Stimulated activated CD4-positive, alpha-beta T cell treated with anti-CD3 and anti-CD28 coated beads, Interleukin-1b, Interleukin-23, amount 100 ng/mL, for 4 hours (primary cell): ENCODE measurements at places on chromosomes 16 and 17.

DNA sequence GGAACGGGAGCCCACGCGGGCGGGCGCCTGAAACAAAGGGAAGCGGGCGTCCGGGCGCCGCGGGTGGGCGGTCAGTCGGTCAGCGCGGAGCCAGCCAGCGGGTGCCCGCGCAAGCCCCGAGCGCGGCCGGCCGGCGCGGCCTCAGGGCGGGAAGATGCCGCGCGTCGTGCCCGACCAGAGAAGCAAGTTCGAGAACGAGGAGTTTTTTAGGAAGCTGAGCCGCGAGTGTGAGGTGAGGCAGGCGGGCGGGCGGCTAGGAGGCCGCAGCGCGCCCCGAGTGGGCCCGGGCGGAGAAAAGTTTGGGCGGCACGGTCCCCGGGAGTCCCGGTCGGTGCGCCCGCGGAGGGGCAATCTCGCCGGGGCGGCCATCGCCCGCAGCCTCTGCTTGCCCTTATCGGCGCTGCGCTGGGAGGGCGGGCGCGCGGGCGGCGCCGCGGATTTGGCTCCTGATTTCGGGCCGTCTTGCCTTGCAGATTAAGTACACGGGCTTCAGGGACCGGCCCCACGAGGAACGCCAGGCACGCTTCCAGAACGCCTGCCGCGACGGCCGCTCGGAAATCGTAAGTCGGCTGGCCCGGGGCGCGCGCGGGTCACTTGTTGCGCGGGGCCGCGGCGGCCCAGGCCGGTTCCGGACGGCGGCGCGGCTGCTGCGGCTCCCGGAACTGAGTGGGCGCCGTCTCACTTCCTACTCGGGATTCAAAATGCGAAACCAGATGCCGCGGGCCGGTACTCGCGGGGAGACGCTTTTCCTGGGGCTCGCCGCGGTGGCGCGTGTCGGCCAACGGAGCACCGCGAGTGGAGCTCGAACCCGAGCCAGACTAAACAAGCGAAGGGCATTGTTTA, 526 bp downstream of the CBFB start:
- DNase-seq, result peak; percentile 34

DNA sequence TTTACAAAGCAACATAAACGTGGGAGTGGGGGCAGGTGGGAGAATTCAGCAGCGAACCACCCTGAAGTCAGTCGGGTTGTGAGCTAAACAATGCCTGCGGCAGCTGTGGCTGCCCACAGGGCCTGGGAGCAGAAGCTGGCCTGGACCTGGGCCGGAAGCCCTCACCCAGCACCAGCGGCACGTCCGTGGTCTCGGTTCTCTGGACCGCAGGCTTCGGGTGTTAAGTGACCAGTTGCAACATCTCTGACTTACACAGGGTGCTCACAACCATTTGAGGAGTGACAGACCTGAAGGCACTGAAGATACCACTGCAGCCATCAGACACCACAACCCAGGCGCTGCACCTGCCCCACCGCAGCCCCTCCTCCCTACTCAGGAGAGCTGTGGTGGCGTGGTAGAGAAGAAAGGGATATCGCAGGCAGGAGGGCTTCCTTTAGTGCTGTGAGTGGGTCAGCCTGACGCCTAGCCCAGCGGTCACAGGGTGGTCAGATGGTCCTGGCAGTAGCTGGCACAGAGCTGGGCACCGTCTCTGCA, 33.8 kb downstream of the CBFA2T3 start:
- no peak for DNase-seq

GRCh38 chr16:71230122-71230845, at the start of gene HYDIN:
Gene HYDIN, minus strand, starts transcription at chr16:71230722. Its CDS starts 43,827 bp downstream, at chr16:71186895.
- DNase-seq, result no peak

GRCh38 chr17:75774991-75775668, 9.5 kb upstream of the UNK start:
- no peak for DNase-seq

- no peak for DNase-seq
Measured at GRCh38 chr17:15973016-15973415, 26.5 kb downstream of the ZSWIM7 start.

DNA sequence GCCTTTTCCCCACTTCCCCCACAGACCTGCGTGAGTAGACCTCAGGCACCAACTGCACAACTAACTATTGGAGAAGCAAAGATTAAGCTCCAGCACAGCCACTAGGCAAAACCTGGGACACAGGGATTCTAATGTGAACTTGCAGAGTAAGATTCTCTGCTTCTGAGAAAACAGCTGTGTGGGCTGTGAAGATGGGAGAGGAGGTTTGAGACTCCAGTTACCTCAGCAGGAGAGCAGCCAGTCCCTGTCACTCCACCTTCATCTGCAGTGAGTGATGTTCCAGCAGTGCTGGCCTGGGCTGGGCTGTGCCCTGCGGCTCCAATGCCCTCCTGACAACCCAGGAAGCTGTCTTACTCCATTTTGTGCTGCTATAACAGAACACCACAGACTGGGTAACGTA, 18.0 kb upstream of the ABAT start:
- no peak for DNase-seq

GRCh38 chr17:48912476-48912875, 4.3 kb downstream of the UBE2Z start:
- DNase-seq, result no peak

- no peak for DNase-seq
Measured at GRCh38 chr16:21167360-21167759, 8.9 kb downstream of the LDAF1 start.

DNA sequence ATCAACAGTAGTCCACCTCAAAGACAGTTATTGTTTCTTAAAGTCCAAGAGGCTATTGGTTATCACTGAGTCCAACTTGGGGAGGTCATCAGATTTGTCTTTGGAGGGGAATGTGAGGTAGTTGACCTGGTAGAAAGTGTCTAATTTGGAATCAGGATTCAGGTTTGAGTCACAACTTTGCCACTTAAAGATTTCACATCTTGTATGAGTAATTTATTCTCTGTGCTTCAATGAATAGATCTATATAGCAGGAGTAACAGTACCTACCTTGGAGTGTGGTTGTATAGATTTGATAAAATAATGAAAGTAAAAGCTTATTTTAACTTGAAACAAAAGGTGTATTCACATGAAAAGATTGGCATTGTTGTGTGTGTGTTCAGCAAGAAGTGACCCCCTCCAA, 119.3 kb upstream of the TBX2 start:
- DNase-seq, result no peak

GRCh38 chr17:77748436-77748835, 210.1 kb upstream of the TNRC6C start:
- no peak for DNase-seq

DNA sequence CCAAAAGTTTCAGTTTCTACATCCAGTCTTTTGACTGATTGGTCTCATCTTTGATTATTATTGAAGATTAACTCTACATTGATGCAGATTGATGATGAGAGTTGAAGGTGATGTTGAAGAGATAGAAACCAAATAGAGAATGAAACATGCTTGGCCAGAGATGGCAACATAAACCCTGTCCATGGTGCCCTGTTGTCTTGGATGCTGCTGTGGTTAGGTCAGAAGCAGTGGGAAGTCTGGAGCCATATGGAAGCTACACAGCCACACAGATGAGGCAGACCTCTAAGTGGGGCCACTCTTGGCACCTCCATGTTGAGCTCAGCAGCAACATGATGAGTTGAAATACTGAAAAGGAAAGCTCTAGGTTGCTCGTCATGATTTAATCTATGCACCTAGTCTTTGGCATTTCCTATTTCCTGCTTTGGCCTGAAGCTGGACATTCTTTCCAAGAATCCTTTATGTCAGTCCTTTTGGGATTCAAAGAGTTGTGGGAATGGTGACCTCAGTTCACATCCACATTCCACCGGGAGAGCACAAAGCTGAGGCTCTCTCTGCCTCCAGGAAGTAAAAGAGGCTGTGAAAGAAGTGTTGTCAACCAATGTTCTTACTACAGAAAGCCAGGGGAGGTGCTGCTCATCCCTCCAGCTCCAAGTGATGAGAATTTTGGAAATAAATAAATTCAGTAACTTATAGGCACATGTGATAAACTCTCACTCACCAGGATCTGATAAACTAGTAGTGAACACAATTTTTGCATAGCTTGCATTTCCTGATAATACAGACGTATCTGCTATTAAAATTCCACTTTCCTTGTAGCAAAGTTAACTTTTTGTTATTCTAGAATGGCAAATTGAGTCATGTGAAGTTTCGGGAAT, 127.7 kb upstream of the MAF start:
- no peak for DNase-seq

DNA sequence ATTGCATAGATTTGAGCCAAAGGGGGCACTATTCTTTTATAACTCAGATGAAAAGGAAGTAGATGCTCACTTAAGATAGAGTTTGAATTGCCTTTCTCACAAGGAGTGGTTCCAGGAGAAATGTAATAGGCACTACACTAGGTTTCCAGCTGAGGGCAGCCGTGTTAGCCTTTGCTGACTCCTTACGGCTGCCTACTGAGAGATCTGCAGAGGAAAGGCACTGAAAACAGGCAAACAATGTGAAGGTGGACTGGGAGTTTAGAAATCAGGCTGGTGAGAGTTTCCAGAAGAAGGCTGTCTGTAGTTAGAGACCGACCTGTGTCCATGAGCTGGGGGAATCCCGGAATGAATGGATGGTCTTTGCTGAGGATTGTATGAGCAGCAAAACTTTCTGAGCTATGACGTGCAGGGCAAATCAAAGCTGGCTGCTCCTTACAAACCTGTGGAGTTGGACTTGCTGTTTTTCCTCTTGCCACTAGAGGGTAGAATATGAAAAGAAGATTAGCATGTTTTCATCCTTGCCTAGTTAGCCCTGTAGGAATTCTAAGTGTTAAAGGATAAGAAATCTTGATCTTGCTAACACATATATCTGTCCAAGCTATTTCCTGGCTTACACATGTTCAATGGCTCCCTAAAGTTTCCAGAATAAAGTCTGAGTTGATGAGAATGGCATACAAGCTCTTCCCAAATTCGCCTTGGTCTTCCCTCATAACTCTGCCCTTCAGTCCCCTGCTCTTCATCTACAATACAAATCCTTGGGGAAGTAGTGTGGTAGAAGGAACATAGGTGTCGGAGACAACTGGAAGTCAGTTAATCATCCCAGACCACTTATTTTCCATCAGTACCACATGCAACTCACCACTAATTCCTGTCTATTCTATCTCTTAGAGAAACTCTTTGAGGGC, 20.1 kb upstream of the TAOK1 start:
- DNase-seq, result peak; percentile 22

DNA sequence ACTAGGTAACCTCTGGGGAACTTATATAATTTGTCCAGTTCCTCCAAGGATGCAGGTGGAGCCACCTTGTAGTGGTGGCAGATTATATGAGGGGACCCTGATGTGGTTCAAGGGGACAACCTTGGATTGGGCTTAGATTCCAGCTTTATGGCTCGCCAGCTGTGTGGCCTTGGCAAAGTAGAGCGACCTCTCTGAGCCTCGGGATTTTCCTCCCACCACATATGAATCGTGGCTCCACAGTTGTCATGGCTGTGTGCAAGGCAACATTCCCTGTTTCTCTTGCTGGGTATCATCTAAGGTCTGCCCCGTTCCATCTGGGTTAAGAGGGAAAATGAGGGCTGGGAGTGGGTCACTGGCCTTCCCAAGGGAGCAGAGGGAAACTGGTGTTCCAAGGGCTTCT, 104.6 kb downstream of the RAB11FIP4 start:
- DNase-seq, result no peak

DNA sequence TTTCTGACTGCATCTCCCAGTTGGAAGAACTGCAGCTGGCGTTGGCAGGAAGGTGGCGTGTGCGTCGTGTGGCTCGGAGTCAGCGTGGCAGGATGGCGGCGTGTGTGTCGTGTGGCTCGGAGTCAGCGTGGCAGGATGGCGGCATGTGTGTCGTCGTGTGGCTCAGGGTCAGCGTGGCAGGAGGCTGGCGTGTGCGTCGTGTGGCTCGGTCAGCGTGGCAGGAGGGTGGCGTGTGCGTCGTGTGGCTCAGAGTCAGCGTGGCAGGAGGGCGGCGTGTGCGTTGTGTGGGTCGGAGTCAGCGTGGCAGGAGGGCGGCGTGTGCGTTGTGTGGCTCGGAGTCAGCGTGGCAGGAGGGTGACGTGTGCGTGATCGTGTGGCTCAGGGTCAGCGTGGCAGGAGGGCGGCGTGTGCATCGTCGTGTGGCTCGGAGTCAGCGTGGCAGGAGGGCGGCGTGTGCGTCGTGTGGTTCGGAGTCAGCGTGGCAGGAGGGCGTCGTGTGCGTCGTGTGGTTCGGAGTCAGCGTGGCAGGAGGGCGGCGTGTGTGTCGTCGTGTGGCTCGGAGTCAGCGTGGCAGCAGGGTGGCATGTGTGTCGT, 38.3 kb downstream of the ZNF750 start:
- no peak for DNase-seq

- no peak for DNase-seq
Measured at GRCh38 chr17:21814776-21815175, 122.5 kb downstream of the KCNJ18 start.

- peak; percentile 99 for DNase-seq
Measured at GRCh38 chr16:28950648-28951409, at the start of gene NFATC2IP. Gene NFATC2IP, plus strand, starts transcription at chr16:28950937. Its CDS starts 75 bp downstream, at chr16:28951012.

DNA sequence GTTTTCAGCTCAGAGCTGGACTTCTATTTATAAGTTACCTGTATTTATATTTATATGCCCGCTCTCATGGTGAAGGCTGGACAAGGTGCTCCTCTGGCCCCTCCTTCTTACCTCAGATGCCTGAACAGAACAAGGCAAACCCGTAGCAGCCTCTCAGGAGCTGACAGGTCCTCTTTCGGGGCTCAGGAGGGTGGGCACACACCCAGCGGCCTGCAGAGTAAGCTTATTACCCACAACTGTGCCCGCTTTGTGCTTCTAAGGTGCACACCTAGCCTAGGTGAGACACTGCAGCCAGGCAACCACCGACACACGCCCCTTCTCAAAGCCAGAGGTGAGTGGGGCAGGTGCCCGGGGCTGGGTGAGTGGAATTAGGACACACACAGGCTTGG, 5.3 kb downstream of the NKIRAS2 start:
- no peak for DNase-seq

GRCh38 chr16:84648595-84649510, 542 bp downstream of the KLHL36 start:
- peak; percentile 46 for DNase-seq

DNA sequence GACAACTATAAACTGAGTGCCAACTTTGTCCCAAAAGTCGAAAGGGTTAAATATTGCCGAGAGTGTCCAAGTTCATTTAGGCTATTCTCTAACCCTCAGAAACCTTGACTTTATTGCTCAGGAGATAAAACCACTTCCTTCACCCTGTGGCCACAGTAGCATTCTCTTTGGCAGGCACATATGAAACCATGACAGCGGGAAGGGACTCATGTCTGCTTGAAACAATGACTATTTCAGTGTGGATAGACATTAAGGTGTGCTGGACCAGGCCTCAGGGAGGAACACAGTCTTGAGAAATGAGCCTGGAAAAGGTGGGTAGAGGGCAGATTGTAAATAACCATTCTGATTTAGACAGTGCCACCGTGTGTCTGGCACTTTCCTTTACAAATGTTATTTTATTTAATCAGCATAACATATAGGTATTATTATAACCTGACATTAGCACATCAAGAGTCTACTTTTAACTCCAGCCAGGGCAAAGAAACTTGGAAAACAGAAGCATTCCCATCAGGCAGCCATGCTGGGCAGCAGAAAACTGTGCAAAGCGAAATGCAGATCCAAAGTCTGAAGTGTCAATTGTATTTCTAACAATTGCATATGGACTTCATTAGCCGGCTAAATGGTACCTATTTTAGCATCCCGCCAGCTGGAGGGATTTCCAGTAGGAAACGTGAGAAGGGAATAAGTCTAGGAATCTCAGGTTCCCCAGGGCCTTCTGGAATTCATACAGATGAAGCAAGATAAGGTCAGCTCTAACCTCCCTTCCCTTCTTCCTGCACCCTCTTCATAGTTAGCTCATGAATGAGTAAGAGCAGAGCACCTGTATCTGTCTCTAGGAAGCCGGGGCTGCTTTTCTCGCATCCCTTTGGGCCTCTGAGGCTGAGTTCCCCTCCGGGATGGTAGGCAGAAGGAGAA, 212.8 kb upstream of the ELAC2 start:
- DNase-seq, result no peak

GRCh38 chr17:36578671-36579070, 13.0 kb upstream of the DHRS11 start:
- DNase-seq, result no peak
